NCI-H187 (cell line): ENCODE measurements at places on chromosomes 16 and 17.

DNA sequence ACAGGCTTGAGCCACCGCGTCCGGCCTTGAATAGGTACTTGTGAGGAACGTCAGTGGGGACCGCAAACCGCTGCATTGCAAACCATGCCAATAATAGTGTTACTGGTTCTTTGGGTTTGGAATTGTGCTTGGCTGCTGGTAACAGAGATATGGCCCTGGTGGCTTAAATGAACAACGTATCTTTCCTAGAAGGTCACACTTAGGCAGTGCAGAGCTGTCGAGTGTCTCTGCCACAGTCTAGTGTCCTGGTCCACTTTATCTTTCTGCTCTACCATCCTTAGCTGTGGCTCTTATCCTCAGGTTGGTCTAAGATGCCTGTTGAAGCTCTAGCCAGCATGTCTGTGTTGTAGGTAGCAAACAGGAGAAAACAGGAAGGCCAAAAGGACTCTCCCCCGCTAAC lies 262.1 kb downstream of the SNX29 start:
- DNase-seq, result no peak

GRCh38 chr17:73444021-73444420 lies 132.2 kb upstream of the CDC42EP4 start:
- no peak for DNase-seq

DNA sequence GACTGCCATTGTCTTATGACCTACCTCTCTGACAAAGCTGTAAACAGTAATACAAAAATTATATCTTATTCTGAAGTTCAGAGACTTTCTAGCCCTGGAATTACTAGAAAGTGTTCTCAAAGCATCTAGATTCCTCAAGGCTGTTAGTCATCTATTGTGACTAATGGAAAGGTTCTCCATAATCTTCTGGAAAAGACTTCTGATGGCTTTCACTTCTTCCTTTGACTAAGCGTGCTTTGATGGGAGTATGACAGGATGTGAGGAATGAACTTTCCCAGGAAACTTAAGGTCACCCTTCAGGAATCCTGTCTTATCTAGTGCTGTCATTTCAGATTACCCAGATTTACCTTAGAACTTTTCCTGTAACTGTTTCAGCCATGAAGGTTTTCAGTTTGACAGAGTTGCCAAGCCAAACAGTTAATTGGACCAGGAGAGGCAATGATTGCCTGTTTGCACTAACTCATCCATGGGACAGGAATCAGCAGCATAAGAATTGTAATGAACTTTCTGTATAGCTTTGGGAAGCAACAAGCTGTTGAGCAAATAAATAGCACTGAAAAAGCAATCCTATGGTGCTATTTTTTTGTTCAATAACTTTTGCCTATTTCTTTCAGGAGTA lies 43.5 kb downstream of the AP2B1 start:
- no peak for DNase-seq

DNA sequence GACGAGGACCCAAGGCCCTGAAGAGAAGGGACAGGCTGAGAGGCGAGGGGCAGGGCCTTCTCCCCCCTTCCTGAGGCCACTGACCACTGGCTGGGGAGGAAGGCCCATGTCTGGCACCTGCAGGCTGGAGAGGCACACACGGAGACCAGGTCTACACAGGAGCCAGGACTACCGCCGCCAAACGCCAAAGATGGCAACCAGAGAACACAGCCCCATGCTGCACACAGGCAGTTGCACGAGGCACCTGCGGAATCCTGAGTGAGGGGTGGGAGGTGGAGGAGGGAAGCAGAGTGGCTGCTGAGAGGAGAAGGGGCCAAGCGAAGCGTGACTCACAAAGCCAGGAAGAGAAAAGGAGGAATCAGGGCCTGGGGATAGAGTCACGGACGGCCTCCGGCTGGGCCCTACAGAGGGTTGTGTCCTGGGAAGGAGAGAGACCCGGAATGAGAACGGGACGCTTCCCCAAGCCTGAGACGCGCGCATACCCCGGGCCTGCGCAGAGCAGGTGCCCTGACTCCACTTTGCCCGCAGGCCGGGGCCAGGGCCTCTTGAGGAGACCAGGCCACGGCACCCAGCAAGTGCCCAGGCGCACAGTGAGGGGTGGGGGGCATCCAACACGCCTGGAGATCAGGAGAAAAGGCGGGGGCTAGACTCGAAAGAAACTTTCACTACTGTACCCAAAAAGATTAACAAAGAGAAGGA lies 28.7 kb upstream of the C16orf95 start:
- no peak for DNase-seq

GRCh38 chr16:57791195-57791892 lies 10.9 kb downstream of the KIFC3 start:
- no peak for DNase-seq

GRCh38 chr17:71760062-71760720 lies 360.6 kb upstream of the SOX9 start:
- no peak for DNase-seq
